ENCODE measurements at places on chromosomes 4 and X.

DNA sequence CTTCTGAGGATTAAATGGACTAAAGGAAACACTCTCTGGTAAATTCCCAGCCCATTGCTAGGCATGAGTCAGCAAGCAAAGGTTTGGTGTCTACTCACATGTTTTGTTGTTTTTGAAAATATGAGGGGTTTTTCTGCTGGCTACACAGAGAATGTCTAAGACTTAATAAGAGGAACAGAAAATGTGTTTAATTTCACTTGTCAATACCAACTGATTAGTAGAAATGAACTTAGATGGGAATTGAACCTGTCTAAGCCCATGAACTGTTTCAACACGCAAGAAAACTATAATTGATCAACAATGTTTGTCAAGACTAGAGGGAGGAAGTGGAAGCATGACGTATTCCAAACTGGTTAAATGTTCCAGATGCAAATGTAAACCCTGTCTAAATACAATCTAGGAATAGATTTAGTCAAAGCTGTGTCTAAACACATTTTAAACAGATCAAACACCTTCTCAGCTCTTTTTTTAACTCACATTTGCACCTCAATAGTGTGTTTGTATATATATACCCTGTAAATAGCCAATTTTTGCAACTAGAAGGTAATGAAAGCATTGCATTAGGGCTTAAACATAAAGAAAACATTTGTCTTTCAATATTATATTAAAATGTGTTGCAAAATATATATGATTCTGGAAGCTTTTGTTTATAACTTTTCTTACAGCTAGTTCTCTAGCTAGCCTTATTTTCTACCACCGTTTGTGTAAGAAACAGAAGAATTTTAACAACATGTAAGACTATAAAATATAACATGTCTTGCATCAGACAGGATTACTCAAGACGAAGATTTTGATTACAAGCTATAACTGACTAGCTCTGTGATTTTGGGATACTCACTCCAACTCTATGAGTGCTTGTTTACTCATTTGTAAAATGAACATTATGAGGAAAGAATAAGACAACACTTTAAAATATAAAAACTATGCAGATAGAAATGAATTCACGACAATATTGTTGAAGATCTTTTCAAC is 607.8 kb downstream of the FSTL5 start:
- no peak for DNase-seq

DNA sequence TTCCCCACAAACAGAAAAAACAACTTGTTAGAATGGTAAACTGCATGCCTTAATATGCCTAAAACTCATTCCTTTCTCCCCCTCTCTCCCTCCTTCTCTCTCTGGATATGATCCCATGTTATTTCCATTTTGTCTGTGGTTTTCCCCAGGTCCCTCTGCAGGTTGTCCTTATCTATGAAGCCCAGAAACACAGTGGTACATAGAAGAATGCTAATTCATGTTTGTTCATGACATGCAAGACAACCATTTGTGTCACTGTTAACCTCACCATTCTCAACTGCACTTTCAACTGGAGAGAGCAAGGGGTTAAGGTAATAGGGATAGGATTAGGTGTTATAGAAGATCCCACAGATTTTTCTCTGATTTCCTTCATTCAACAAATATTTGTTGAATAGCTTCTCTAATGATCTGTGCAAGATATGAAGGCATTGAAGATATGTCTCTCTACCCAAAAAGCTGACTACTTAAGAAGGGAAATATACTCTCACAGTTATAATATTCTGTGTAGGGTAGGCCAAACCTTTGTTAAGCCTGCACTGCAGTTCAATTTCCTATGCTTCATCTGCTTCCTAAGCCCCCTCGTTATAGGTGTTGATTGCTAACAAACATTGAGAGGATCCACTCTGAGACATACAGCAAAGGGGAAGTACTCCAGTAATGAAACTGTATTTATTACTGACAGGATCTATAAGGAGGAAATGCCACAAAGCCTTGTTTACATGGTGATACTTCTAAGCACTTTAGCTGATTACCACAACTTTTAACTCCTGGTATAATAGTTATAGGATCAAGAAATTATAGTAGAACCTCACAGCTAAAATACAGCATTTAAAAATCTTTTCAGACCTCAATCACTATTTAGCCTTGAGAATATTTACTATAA is 96.1 kb downstream of the FRYL start:
- peak; percentile 20 for DNase-seq

DNA sequence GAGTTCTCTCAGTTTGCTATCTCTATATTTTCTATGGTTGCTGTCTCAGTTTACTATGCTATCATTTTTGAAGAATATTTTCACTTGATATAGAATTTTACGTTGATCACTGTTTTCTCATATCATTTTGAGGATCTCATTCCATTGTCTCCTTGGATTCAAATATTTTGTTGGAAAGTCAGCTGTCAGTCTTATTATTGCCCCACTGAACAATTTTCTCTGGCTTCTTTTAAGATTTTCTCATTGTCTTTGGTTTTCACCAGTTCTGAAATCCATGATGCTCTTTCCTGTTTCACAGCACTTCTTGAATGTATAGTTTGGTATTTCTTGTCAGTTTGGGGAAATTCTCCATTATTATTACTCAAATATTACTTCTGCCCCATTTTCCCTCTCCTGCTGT is 81.1 kb downstream of the ENPP6 start:
- DNase-seq: no peak

DNA sequence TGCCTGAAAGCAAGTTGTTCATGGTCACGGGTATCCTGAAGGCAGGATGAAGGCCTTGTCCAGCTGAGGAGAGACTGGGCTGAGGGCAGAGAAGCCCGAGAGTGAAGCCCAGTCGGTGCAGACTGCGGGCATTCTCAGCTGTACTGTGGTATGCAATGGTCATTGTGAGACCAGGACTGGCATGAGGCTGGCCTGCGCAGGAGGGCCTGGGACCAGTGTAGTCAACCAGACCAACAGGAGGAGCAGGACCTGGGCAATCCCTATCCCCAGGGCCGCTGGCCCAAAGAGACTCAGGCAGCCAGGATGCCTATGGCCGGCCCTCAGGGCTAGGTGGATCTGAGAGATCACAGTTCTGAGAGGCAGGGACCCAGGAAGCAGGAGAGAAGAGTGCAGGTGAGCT is 81.6 kb downstream of the NYX start:
- DNase-seq: no peak

DNA sequence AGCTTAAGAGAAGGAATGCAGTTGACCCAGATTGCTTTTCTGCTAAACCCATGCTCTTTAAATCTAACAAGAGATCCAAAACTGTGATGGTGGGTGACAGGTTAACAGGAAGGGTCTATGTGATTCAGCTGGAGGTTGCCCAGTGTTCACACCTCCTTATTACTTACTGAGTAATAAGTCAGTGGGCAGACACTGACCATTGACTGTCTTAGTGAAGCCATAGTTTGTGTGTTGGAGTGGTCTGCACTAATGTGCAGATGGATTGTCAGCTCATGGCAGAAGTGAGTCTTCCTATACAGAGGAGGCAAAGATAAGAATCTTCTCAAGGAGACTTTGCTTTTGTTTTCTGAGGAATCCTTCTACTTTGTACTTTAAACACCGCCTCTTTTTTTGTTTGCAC is 15.2 kb upstream of the RUFY3 start:
- no peak for DNase-seq

- no peak for DNase-seq
These were observed 46.5 kb upstream of the NKAP start for GRCh38 chrX:119989905-119990555.

- no peak for DNase-seq
These were observed 55.7 kb upstream of the MMAA start for GRCh38 chr4:145563293-145563985.

- no peak for DNase-seq
These were observed 71.6 kb upstream of the TET2 start for GRCh38 chr4:105075045-105075444.

DNA sequence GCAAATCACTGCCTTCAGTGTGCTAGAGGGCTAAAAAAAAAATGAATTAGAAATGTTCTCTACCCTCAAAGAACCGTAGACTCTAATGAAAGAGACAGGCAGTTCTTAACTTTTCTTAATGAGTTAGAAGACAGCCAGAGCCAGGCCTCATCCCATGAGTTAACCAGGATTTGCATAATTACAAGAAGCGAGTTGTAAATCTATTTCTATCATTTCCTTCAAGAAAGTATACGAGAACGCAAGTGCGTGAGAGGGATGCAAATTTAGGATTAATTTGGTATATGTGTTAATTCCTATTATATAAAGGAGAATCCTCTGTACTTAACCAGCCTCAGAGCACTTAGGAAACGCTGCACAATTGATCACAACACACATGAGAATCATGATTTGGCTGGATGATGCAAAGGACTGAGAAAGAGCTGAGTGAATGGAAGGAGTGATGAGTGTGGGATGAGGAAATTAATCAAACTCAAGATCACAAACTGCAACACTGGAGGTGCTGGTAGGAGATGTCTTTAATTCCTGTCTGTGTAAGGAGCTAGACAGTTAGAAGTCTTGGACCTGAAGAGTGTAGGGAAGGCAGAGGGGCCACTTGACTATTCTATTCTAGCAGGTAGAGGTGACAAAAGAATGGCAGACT is 157.2 kb downstream of the ATP10D start:
- no peak for DNase-seq

DNA sequence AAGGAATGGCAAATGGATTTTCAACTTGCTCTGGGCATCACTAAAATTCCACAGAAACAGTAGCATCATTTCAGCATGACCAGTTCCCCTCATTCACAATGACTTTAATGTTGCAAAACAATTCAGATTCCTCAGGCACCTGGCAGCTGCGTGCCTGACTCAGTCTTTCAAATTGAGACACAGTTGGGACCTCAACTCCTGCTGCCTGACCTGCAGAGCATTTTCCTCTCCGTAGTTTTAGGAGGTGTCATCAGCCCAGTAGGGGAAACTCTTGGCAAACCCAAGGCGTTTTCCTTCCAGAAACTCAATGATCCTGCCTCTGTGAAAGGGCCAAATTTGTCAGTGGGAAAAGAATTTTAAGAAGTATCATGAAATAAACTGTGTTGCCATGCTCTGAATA is 388.9 kb downstream of the SPRY1 start:
- DNase-seq: no peak

GRCh38 chr4:144748814-144749555 is 103.0 kb downstream of the HHIP start:
- no peak for DNase-seq

DNA sequence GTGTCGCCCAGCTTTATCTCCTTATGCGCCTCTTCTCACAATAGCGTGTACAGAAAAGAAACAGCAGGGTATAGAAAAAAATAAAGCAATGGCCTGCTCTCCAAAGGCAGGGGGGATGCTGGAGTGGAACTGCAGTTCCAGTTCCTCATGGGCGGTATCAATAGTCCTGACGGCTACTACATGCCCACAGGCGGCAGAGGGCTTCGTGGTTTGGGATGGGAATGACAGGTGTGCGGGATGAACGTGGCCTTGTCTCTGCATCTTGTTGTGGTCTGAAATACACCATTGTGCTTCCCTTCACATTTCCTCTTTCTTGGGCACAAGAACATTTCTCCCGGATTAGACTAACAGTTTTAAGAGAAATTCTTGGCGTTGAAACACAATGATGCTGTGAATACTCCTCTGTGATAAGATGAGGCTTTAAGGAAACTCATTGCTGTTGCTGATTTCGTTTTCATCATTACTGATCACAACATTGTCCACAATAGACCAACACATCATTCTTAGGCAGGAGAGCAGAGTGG is 124.1 kb upstream of the IGFBP7 start:
- no peak for DNase-seq

- DNase-seq: no peak
These were observed 610.2 kb upstream of the HTR2C start for GRCh38 chrX:113973706-113974105.

DNA sequence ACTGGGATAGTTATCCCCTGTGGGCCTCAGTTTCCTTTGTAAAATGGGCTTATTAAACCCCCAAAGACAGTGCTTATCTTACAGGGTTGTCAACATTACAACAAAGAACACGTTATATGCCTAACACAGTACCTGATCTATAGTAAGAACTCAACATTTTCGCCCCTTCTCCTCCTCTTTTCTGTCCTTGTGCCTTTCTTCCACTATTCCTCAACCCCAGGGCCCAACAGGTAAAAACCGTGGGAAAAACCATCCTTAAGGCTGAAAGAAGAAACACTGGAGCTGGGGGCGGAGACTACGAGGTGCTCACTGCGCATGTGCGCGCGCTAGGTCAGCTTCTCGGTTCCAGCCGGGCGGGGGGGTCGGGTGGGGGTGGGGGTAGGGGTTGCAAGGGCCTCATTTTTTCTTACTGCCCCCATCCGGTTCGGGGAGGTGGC is 426 bp upstream of the XIAP start:
- no peak for DNase-seq

GRCh38 chr4:78754872-78755271 is 21.3 kb upstream of the BMP2K start:
- no peak for DNase-seq

- DNase-seq: no peak
These were observed 271.8 kb upstream of the TENM3 start for GRCh38 chr4:181971411-181971810.

GRCh38 chr4:178894126-178894525 is 1451.9 kb upstream of the AGA start:
- DNase-seq: no peak

DNA sequence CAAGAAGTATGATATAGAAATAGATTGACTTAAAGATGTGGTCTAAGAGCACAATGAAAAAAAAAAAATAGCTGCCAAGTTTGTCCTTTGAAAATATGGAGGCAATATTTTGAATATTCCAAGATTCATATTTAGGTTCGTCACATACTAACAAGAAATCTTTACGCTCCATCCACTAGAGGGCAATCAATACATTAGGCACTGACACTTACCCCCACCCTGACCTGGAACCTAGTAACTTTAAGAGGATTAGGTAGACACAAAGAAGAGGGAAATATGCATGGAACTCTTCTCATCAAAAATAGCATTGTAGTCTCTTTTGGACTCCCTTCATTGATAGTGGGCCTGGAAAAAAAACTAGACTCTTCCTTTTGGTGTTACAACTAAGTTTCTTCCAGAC is 1108.1 kb downstream of the PCDH19 start:
- DNase-seq: no peak

DNA sequence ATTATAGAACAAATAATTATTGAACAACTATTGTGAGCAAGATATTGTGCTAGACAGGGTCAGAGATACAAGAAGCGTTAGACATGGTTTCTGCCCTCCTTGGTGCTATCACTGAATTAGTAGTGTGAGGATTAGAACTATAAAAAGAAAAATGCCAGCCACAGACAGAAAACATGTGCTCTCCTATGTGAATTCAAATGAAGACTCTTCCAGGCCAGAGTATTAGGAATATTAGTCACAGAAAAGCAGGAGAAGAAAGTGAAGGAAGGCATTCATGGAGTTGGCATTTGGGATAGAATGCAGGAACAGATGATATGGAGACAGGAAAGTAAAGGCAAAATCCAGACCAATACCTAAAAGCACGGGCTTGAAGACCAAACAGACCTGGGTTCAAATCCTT is 179.6 kb upstream of the TENM3 start:
- no peak for DNase-seq

- no peak for DNase-seq
These were observed 14.1 kb downstream of the HPSE start for GRCh38 chr4:83320548-83320947.

DNA sequence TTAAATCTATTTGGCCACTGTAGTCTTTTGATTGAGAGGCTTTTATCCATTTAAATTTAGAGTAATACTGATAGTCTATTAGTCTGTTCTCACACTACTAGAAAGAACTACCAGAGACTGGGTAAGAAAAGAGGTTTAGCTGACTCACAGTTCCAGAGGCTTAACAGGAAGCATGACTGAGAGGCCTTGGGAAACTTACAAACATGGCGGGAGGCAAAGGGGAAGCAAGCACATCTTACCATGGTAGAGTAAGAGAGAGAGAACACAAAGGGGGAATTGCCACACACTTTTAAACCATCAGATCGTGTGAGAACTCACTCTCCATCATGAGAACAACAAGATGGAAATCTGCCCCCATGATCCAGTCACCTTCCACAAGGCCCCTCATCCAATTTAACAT is 410.9 kb downstream of the PDGFC start:
- DNase-seq: no peak

Measured in germinal center (tissue), 1 donor.